ENCODE measurements at places on chromosomes 5 and 9.

DNA sequence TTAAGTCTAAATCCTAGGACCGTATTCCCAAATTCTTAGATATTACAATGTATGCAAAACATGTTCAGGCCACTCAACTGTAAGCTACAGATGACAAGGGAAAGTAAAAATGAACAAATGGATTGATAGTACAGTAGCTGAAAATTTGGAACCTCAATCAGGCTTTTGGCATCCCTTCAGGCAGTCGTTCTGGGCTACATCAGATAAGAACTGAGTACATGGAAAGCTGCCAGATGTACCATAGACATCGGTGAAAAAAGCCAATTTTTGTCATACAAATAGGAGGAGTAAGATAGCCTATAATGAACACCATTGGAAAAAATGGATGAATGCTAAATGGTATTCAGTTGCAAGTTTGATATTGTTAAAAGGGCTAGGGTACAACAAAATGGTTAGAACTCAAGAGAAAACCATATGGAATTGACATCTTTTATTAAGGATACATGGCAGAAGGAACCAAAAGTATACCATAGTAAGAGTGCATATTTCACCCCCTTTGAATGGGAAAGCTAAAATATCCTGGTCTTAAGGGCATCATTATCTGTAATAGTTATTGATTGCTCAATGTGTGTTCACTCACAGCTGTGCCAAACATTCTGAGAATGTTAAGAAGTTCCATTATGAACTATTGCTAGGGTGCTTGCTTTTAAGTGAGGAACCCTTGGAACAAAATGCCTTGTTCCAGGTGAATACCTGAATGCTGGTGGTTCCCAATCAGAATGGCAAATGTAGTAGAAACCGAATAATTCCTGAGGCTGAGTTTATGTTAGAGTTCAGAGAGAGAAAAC is 86.4 kb downstream of the NR3C1 start:
- DNase-seq, result no peak

- DNase-seq, result no peak
Observed at GRCh38 chr5:77250021-77250420, 39.5 kb downstream of the PDE8B start.

DNA sequence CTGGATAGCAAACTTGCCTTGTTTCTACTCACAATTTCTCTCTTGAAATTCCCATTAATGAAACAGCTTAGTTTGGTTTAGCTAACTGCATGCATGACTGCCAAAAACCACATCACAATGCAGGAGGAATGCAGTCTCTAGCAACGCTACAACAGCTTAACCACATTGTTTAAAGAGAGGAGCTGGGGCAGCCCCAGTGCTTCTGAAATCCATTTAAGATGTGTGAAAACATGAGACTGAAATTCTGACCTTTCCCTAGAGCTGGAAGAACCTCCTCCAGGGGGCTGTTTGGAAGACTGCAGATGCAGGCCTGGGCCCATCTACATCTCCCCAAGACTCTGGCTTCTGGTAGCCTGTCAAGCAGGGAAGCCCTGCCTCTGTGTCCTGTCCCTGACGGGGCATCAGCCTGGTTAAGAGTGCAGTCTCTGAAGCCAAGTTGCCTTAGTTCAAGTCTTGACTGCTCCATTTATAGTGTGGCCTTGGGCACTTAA is 157.1 kb downstream of the ZNF462 start:
- no peak for DNase-seq

DNA sequence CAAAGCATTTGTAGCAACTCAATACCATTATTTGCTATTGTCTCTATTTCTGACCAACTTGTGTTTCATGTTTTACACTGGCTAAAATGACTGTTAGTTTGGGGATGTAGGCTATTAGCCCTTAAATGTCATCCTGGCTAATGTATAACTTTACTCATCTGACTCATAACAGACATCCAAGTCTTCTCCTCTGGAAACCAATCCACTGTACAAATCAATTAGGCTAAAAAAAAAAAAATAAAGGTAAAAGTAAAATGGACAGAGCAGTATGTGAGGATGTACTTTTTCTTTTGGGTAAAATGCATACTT is 20.6 kb downstream of the MEGF9 start:
- DNase-seq, result no peak

DNA sequence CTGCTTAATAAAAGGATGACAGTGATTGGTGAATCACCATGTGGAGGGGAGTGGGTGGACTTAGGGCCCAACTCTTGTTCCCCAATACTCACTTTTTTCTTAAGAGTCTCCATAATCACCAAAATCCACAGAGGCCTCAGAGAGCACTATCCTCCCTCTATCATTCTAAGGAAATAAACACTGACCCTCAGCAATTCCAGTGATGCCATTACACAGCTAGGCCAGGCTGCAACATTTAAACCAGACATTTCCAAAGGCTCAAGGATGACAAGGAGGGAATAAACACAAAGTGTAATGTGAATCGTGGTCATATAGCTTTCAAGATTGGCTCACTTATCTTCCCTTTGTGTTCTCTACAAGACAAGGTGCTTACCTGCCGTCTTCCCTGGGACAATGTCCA is 2.4 kb upstream of the ARSI start:
- DNase-seq, result no peak

- DNase-seq, result no peak
Observed at GRCh38 chr5:126752081-126752785, 24.7 kb upstream of the LMNB1 start.

GRCh38 chr9:93709600-93710369 is 133.4 kb downstream of the PHF2 start:
- DNase-seq, result no peak

- no peak for DNase-seq
Observed at GRCh38 chr9:114004221-114004716, 73.8 kb downstream of the AMBP start.

DNA sequence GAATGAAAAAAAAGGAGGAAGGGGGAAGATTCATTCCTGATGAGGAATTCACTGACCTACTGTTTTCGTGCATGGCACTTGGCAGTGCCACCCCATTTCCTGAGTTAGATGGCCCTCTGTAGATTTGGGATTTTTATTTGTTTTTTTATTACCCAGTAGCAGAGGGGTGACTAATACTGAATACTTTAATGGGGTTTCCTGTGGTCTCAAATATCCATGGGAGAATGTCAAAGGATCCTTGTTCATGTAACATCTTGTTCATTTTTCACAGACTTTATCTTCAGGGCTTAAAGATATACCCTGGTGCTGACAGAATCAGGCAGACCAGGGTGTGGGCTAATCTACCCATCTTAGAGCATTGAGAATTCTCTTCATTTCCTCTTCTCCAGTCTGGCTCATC is 93.0 kb downstream of the MAMDC2 start:
- no peak for DNase-seq

GRCh38 chr5:171603591-171603990 is 182.0 kb upstream of the SMIM23 start:
- no peak for DNase-seq

- no peak for DNase-seq
Observed at GRCh38 chr9:2270565-2270964, 255.4 kb downstream of the SMARCA2 start.
